HCEC 1CT (cell line): ENCODE measurements at places on chromosomes 11 and 22.
A peak's percentile ranks its signal among the peaks of the same experiment; 100 is the strongest.

- DNase-seq: no peak
Measured at GRCh38 chr11:111423250-111423615, 44.2 kb upstream of the POU2AF1 start.

GRCh38 chr22:45389546-45389945, 23.9 kb downstream of the SMC1B start:
- DNase-seq: no peak

DNA sequence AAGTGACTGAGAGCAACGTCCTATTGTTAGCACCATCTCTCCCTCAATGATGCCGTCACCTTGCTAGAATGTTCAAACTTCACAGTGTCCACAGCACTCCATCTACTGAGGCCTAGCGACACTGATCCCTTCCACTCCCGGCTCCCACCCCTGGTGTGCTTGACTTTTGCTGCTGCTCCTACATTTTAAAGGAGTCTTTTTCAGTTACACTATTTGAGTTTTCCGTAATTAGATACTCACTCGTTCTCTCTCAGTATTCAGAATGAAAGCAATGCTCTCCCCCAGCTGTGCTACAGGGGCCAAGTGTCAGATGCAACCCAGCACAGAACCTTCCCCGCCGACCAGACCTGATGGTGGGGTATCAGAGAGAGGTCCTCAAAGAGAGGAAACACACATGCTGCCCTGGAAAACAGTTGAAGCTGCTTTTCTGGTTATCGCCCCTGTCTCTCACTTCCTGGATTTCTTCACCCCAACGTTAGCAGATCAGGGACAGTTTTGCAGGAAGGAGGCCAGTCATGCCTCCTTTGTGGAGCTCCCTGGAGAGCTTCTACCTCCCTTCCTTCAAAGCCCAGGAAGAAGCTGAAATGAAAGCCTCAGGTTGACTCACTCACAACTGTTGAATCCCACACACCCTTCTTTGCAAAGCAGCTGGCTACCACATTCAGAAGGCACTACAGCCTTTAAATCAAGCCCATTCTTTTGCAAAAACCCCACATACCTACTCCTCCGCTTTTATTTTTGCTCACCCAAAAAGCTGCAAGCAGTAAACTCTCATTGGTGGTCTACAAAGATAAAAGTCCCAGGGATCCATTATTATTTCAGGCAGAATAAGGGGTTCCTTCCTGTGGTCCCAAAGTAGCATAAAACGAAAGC, 23.5 kb downstream of the LARGE1 start:
- no peak for DNase-seq

- DNase-seq: no peak
Measured at GRCh38 chr11:105989124-105989523, 32.9 kb downstream of the MSANTD4 start.

- no peak for DNase-seq
Measured at GRCh38 chr11:16468735-16469453, 112.5 kb upstream of the SOX6 start.

GRCh38 chr11:18790883-18791206, 753 bp downstream of the PTPN5 start:
- DNase-seq: no peak

GRCh38 chr11:121473064-121473777, 20.5 kb upstream of the SORL1-AS1 start:
- no peak for DNase-seq

DNA sequence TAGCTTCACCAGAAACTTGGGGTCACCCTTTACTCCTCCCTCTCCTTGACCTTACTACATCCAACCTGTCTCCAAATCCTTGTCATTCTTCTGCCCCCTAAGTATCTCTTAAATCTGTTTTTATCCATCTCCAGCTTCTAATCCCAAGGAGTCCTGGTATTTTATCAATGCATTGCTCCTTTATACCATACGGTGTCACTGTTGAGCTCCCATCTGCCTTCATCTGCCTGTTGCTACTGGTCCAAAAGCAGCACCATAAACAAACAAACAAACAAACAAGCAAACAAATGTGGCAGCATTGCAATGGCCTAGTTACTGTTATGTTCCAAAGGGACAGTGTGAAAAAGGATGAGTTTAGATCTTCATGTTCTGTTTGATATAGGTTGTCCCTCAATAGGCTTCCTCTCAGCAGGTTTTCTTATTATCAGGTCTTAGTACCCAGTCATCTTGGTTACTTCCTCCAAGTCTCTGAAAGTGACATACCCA, 34.2 kb downstream of the DNHD1 start:
- DNase-seq: peak; percentile 33

DNA sequence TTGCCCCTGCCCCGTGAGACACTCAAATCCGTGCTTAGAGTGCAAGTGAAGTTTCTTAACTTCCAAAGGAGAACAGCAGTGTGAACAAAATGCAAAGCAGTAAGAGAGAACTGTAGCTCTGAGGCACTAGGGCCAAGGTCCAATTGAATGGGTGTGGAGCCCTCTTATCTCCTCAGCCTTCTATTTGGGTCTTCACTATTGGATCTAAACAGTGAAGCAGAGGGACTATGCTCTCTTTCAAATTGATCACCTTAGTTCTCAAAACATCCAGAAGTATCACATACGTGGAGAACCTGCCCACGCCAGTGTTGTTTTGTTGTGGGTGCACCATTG, 49.6 kb downstream of the C22orf31 start:
- DNase-seq: no peak

DNA sequence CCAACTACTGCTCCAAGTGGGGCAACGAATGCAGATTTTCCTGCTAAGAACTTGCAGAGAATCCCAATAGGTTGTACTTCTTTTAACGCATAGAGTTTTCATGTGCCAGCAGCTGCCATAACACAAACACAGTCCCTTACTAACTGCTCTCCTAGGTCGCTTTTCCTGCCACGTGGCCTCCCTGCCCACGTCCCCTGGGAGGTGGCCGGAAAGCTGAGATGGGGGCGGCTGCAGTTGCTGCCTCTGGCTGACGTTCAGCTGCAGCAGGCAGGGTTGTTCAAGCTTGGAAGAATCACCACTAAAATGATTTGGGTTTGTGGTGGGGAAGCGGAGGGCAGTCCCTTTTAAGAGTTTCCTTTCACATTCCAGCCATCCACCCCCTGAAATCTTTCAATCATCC, 39.3 kb downstream of the ZNF202 start:
- no peak for DNase-seq

DNA sequence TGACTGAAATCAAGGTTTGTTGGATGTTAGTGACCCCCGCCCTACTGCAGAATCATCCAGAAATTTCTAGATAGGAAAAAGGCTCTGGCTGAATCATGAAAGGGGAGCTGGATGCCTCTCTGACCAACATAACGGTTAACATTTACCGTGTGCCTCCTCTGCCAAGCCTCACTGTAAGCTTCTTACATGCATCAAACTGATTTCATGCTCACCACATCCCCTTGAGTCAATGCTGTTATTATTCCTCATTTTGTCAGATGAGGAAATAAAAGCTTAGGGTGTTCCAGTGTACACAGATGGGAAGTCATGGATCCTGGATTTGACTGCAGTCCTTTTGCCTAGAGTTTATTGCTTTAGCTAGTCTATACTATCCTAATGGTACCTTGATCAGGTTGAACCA, 5.9 kb upstream of the HMOX1 start:
- no peak for DNase-seq

DNA sequence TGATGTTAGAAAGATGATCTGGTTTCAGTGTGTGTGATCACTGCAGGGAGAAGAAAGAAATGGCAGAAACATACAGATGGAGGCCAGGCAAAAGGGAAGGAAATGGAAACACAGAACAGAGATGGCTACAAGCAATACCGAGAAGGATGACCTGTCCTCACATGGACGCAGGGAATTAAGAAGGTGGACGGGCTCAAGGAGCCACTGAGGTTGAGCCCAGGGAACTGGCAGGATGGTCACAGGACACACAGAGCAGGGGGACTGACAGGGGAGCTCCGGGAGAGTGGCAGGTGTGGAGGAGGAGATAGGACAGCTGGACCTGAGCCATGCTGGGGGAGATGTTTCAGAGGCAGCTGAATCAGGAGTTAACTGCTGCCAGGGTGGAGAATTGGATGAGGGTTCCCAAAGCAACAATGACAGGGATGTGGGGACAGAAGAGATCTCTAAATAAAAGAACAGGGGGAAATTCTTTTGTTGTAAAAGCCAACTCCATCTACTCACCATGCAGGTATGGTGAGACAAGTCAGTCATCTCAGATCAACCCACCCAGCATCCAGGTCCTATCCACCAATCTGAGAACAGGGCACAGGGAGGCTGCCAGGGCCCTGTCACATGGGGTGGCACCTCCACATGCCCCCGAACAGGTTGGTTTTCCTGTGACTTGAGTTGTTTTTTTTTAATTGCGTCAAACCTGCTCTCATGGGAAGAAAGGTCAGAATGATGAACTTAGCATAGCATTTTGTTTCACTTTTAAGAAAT, 26.3 kb downstream of the KLHL22 start:
- no peak for DNase-seq

GRCh38 chr11:18540207-18541009, 13.7 kb upstream of the TSG101 start:
- peak; percentile 35 for DNase-seq

DNA sequence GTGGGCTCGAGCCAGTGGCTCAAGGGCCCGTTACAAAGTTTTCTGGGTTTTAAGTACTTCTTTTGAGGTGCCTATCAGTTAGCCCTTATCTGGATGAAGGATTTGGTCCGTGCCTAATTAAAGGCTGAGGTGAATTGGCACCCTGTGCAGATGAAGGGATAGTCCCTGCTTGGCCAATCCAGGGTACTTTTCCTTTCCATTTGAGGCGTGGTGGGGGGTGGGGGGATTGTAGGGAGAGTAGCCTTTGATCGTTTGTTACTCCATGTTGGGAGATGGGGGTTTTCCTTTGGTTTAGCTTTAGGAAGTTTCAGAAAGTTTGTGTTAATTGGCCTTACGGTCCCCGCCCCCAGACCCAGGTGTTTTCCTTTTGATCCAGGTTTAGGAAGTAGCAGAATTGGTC, 170.8 kb downstream of the DDX10 start:
- no peak for DNase-seq

DNA sequence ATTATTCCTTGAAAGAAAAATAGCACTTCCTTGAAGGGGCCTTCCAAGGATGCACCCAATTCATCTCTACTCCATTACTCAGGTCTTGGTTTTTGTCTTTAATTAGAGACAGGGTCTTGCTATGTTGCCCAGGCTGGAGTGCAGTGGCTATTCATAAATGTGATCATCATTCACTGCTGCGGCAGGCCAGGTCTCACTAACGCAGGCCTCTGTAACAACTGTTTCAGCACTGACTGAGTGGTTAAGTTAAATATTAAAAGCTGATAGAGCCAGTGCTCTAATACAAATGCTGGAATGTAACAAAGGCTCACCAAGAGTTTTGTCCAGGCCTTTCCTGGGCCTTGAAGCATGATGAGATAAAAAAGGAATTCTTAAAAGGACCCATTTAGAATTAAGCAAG, 61.4 kb upstream of the GNAZ start:
- no peak for DNase-seq

DNA sequence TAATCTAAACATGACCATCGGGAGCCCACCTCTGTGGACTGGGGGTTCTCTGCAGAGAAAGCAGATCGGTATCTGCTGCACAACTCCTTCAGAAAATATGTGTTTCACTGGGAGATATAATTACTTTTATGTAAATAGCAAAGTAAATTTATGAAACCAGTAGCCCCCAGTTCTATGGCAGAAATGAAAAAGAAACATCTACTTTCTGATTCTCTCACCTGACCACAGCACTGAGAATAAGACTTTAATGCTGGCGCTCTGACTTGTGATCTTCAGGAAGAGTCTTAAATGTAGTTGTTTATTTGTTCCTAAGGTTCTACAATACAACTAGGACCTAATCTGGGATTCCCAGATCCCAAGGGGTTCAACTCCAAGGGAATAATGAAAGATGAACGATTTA, 518.0 kb downstream of the DLG2 start:
- DNase-seq: no peak

GRCh38 chr11:36123336-36124101, 165.7 kb downstream of the COMMD9 start:
- no peak for DNase-seq

DNA sequence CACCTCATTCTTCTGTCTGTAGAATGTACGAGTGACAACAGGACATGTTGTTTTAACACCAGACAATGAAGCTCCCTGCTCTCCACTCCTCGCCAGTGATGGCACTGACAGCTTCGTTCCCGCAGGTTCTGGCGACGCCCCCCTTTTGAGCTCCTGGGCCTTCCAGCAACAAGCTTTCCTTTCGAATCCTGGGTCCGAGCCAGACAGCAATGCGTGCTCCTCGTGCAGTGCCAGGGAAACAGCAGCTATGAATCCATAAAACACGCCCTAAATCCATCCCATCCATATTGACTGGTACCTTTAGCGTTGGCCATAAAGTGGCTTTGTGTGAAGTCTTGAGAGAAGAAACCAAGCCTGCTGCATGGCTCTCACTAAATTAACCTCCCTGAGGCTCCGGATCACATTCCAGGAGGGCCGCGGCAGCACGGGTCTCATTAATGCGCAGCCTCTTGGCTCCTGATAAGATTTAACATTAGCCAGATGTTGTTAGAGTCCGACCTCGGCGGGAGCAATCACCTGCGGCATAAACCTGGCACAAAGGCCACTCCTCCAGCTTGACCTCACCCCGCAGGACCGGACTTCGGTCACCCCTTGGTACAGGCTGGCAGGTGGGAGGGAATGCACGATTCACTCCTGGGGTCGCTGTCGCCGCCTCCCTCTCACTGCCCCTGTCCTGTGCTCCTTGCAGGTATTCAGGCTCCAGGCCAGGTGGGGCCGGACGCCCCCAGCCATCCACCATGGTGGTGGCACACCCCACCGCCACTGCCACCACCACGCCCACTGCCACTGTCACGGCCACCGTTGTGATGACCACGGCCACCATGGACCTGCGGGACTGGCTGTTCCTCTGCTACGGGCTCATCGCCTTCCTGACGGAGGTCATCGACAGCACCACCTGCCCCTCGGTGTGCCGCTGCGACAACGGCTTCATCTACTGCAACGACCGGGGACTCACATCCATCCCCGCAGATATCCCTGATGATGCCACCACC, 50.1 kb downstream of the MACROD1 start:
- DNase-seq: no peak

DNA sequence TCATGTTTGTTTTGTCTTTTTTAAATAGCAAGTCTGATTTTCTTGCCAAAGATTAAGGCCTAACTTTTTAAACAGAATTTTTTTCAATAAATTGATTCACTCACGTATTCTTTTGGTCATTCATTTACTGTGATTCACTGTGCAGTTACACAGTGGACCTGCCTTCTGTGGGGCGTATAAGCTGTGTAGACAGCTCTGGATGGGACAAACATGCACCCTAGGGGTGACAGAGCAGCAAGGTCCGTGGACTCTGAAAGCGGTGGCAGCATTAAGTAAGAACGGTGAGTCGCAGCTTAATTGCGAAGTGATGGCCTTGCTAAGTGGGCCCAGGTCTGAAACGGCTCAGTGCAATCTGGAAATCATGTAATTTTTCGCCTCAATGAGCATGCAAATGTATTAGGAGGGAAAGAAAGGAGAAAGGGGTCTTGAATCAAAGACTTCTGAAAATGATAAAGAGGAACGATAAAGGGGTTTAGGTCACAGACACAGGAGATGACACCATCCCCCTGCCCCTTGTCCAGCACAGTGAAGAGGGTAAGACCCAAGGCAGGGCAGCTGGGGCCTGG, 113.1 kb downstream of the SPATA19 start:
- DNase-seq: no peak

GRCh38 chr11:11425806-11426205, 72.8 kb upstream of the CSNK2A3 start:
- no peak for DNase-seq

- no peak for DNase-seq
Measured at GRCh38 chr22:24230911-24231656, 13.8 kb downstream of the GGT5 start.
